ENCODE measurements at places on chromosomes 1 and 21.

- DNase-seq, result no peak
Observed at GRCh38 chr1:211281320-211282022, 22.3 kb downstream of the RCOR3 start.

- no peak for DNase-seq
Observed at GRCh38 chr1:230916587-230917283, 48.4 kb upstream of the C1orf198 start.

GRCh38 chr1:38029685-38030511 is 16.7 kb downstream of the POU3F1 start:
- DNase-seq, result no peak

- DNase-seq, result no peak
Observed at GRCh38 chr1:211345719-211346118, 19.1 kb downstream of the TRAF5 start.

GRCh38 chr1:47551971-47552528 is 114.2 kb downstream of the FOXD2 start:
- no peak for DNase-seq

GRCh38 chr1:59242370-59242769 is 54.5 kb upstream of the FGGY start:
- no peak for DNase-seq

DNA sequence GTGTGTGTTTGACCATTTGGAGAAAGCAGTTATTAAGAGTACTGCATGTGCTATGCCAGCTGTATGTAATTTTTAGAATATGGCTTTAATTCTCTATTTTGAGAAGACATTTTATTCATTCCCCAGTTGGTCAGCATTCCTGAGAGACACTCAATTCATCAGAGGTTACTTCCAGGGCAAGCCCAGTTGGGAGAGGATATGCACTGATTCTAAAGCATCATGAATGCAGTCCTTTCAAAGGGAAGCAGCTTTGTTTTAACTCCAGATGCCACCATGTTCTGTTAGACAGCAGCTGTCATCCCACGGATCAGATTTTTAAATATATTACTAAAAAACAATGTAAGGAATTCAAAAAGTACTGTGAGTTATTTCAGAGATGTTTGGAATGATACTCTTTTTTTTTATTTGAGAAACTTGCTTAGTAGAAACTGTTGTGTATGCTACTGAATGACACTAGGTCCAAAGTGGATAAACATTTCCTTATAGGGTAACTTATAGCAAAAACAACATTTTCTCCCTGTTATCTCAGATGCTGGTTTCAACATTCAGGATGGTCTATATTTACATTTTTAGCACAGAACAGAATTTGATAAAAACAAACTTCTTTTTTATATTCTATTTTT is 149.5 kb upstream of the B3GALT2 start:
- DNase-seq, result no peak

GRCh38 chr1:183653462-183653794 is 312 bp upstream of the APOBEC4 start:
- DNase-seq, result no peak

GRCh38 chr1:156291226-156292061 is 4.0 kb downstream of the GLMP start:
- no peak for DNase-seq

GRCh38 chr1:66575739-66576138 is 41.8 kb downstream of the SGIP1 start:
- DNase-seq, result no peak

DNA sequence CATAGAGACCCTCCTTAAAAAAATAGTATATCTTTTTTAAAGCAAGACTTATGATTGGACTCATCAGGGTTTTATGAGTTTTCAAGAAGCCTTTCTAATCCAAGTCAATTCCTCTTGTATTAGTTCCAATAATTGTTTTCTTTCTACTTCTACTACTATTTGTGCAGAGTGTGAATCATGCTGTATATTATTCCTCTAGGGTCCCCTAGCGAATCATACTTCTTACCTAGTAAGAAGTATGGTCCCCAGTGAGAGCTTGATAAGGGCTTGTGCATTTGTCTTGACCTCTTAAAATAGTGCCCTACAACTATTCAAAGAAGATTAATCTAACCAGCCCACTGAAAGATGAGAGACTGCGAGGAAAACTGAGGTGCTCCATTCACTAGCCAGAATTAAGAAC is 715.7 kb upstream of the ZP4 start:
- DNase-seq, result no peak

DNA sequence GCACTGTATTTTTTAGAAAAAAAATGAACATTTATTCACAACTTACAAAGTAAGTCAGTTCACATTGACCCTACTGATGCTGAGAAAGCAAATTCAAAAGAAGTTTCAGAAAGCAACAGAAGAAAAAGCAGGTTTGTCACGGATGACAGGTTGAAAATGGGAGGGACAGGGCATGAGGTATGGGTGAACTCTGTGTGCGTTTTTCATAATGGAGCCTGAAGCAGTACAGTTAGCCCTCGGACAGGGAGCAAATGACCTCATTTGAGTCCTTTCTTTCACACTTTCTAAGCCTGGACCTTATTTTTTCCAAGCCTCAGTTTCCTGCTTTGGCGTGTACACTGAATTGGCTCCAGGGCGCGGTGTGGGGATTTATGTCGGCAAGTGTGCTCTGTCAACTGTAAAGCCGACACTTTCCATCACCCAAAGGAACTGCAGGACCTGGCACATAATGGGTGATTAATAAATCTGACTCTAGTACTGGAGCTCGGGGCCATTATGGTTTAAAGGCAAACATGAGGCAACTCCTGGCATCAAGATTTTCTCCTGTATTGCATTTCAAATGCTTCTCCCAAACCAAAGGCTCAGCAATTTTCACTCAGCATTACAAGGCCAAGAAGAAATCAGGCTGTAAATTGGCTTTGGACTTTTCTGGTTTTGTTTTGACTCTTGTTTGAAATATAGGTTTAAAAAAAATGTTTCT is 345.5 kb upstream of the DUSP10 start:
- no peak for DNase-seq

DNA sequence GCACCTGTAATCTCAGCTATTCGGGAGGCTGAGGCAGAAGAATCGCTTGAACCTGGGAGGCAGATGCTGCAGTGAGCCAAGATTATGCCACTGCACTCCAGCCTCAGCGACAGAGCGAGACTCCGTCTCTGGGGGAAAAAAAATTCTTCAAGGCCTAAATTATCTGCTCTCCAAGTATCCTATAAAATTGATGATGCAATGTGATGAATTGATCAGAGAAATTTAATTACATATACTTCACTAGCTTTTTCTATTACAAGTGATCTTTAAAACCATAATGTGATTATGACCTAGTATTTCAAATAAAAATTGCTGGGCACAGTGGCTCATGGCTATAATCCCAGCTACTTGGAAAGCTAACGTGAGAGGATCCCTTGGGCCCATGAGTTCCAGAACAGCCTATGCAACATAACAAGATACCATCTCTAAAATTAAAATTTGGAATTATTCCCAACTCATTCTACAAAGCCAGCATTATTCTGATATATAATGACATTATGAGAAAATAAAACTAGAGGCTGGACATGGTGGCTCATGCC is 43.7 kb downstream of the ARID4B start:
- no peak for DNase-seq

- no peak for DNase-seq
Observed at GRCh38 chr1:175133673-175134435, 58.7 kb downstream of the KIAA0040 start.

DNA sequence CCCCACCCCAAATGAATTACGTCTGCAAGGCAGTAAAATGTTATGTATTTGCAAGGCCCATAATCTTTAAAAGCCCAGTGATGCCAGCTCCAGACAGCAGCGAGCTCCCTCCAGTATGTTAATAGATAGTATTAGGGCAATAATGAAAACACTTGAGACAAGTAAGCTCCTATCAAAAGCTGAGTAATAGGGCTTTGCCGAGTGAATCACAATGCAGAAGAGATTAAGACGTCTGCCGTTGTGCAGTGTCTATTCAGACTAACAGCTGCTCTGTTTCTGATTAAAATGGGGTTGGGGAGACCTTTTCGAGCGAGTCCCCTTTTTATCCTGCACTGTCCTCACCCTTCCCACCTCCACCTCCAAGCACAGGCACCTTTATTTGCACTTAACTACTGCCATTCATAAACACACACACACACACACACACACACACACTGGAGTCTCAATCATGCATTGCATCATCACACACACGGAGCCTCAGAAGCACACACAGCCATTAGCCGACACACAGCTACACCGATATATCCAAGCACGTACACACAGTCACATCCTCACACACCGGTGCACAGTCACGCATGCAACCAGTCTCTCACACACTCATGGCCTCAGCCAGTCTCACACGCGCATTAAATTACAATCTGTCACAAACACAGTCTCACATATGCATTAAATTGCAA is 46.0 kb upstream of the FOXO6 start:
- DNase-seq, result no peak

GRCh38 chr1:221117548-221117951 is 238.3 kb downstream of the HLX start:
- DNase-seq, result no peak

- DNase-seq, result no peak
Observed at GRCh38 chr1:9380711-9381110, 88.0 kb downstream of the SPSB1 start.

DNA sequence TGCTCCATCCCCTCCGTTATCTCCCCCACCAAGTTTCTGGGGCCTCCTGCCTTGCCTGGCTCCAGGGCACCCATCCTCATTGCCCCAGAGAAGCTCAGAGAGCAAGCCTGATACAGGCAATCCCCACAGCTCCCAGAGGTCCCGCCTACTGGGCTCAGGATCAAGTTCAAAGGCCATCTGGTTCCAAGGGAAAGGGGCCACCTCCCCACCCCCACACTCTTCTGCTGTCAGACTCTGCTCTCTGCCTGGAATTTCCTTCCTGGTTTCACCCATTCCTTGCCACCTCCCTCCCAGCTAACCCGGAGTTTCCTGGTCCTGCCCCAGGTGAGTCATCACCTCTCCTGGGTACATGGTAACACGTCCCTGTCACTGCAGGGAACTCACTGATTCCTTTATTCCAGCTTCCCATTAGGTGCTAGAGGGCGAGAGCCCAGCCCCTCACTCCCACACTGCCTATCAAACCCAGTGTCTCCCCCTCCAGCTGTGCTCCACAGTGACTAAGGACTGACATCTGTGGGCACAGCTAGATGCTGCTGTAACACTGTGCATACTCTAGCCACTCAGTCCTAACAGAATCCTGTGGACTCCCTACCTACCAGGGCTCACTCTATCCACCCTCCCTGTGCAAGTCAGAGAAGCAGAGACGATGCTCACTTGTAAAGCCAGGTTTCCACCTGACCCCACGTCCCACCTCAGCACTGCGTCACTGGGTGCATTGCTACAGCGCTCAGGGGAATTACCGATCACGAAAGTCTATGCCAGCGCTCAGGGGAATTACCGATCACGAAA is 21.8 kb downstream of the RSPH1 start:
- DNase-seq, result no peak

- DNase-seq, result no peak
Observed at GRCh38 chr1:181094416-181095212, 6.1 kb downstream of the IER5 start.

DNA sequence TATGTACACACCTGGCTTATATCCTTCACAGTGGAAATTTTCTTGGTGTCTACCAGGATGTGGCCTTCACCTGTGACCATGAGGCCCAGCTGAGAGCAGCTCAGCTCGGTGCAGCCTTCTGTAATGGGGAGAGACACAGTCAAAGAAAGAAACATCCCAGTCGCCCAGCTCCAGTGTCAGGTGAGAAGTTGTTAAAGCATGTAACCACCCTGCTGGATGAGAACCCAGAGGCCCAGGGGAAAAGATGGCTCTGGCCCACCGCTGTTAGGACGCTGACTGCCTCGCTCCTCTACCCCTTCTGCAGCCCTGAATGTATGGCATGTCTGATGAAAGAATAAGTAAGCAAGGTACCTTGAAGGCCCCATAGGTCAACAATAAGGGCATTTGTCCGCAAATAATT is 52.7 kb downstream of the SCCPDH start:
- DNase-seq, result no peak

DNA sequence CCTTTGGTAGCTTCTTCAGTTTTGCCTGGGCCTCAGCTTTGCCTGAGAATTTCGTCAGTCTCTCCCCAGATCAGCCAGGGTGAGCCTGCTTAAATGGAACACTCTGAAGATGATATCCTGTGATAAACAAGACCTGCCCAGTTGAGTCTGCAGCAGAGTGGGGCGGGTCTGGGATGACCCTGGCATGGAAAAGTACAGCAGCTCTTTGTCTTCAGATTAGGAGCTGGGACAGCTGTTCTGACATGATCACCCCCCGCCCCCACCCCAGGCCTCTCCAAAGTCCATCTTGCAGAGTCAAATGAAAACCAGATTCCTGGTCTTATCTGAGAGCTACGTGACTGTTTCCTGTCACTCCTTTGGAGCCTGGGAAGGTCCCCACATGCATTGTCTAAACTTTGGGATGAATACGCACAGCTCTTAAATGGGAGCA is 2.2 kb upstream of the TMEM51 start:
- no peak for DNase-seq

- DNase-seq, result no peak
Observed at GRCh38 chr1:222257027-222257426, 290.9 kb downstream of the HHIPL2 start.

- no peak for DNase-seq
Observed at GRCh38 chr1:90341516-90341915, 346.6 kb downstream of the ZNF326 start.

GRCh38 chr1:211697356-211697755 is 21.9 kb upstream of the NEK2 start:
- DNase-seq, result no peak

DNA sequence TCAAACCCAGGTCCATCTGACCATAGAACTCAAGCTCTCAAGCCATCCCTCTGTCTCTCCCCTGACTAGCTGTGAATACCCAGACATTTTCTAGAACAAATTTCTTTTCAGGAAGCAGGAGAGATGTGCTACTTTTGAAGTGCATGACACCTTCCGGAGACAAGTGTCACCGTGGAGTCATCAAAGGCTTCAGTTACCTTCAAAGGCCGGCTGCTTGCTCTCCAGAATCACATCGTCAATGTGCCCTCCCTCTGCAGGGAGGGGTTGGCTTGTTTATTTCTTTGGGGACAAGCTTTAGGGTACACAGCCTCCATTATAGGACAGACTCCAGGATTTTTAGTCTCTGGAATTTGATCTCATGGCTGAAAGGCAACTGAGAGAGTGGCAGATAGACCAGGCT is 37.7 kb upstream of the IGSF21 start:
- no peak for DNase-seq

- no peak for DNase-seq
Observed at GRCh38 chr1:208117826-208118225, 126.4 kb downstream of the PLXNA2 start.

DNA sequence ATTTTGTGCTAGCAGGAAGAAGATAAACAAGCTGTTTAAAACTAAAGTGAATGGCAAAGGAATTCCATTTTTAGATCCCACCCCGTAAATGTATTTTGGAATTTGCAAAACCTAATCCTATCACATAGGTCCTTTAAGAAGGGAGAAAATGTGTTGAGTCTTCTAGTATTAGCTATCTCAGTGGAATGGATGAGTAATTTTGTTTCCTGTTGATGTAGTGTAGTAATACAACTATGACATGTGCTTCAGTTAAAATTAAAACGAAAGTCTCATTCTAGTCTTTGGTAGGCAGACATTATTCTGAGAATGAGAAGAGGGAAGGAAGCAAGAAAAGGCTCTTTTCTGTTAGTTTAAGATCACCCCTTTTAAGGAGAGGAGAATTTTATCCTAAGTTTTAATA is 265.9 kb upstream of the C1orf105 start:
- DNase-seq, result no peak

- no peak for DNase-seq
Observed at GRCh38 chr1:51365774-51366173, 35.4 kb upstream of the TTC39A start.

GRCh38 chr1:75273110-75273509 is 138.9 kb downstream of the LHX8 start:
- DNase-seq, result no peak

All from stimulated activated CD8-positive, alpha-beta memory T cell treated with anti-CD3 and anti-CD28 coated beads, Interleukin-15, amount 100 ng/mL, for 24 hours (primary cell).